ENCODE measurements at places on chromosomes 2 and 18. TPM values are rescaled to one million over a fixed set of nuclear protein-coding genes. Genes with fewer than 3 reads are reported as not detected.

DNA sequence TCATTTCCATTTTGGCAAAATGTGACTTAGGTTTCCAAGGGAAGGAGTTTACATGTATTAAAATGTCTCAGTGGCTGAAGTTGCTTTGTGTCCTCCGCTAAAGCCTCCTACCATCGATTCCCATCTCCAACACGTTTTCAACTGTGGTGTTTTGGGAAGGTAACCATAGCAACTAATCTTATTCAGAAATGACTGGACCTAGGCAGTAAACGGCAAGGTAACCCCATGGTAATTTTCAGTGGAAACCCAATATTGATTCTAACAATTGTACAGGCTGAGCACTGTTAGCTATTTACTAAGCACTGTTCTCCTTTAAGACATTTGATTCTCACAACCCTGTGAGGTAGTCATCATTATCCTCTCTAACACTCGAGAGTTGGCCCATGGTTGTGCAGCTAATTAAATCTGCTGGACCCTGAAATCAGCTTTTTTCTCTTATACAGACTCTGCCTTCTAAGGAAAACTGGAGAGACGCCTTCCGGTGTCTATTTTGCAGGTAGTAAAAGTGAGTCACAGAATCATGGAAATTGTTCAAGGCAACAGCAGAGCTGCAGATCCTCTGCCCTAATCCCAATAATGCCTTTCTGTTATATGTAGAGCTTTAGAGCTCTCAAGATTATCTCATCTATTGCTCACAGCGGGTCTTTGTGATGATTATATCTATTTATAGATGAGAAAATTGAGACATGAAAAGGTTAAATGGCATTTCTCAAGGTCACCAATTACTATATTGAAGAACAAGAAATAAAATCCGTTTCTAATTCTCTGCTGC is 36.2 kb downstream of the FASTKD2 start:
- no peak for DNase-seq

GRCh38 chr2:76455910-76456309 is 745.2 kb upstream of the GCFC2 start:
- no peak for DNase-seq

- DNase-seq: no peak
Measured at GRCh38 chr2:231457101-231457500, 7.2 kb downstream of the NCL start.

DNA sequence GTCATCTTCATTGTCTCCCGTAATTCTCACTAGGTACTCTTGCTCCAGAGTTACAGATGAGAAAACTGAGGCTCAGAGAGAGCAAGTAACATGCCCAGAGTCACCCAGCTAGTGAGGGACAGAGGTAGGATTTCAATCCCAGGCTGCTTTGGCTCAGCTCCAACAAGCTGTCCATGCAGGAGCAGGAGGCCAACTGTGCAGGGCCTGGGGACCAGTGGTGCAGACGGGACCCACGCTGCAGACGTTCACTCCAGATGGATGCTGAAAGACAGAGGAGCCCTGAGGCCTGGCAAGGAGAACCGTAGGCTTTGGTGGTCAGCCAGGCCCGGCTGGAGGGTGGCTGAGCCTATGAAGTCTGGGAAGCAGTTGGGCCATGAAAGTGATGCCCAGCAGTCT is 102.6 kb downstream of the MCFD2 start:
- DNase-seq: no peak

- no peak for DNase-seq
Measured at GRCh38 chr2:206482633-206483032, 39.3 kb downstream of the ADAM23 start.

GRCh38 chr2:127637725-127638252 is 8.2 kb upstream of the GPR17 start:
- no peak for DNase-seq

DNA sequence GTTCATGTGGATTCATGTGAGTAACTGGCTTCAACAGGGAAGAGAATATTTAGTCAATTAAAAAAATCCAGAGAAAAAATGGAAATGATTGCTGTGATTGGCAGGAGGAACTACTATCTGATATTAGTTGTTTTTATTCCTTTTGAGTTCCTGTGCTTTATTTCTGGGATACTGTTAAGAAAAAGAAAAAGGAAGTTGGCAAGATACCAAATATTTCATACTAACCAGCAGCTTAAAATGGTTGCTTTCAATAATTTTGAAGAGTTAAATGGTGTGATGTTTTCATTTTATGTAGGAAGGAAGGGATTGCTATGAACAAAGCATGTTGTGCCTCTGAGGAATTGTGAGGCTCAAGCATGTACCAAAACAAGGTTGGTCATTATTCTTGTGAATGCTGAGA is 8.1 kb upstream of the MTX2 start:
- DNase-seq: no peak

DNA sequence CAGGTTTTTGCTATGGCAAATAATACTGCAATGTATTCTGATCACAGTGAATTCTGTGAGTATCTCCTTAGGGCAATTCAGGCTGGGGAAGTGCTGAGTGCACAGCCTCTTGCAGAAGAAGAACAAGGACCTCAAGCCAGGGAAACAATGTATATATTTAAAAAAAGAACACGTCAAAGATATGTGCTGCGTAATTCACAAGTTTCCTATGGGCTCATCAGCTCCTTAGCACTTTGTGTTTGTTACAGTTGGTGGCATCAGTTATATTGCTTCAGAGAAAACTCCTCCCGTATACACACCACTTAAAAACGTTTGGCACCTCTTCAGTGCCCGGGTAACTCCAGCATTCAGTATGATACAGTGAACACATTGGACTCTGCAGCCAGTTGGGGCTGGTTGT is 16.5 kb upstream of the MARCO start:
- DNase-seq: no peak

- DNase-seq: no peak
Measured at GRCh38 chr2:86603905-86604304, 19.8 kb downstream of the RNF103 start.

- no peak for DNase-seq
Measured at GRCh38 chr2:150643114-150643725, 155.8 kb upstream of the RND3 start.

- no peak for DNase-seq
Measured at GRCh38 chr2:75870651-75871137, 160.0 kb upstream of the GCFC2 start.

GRCh38 chr2:47595687-47596086 is 187.3 kb upstream of the MSH6 start:
- DNase-seq: no peak

- DNase-seq: no peak
Measured at GRCh38 chr2:63484901-63485300, 103.4 kb downstream of the WDPCP start.

- DNase-seq: peak; percentile 87
Measured at GRCh38 chr2:96507957-96508520, 2.9 kb upstream of the NEURL3 start.

- DNase-seq: no peak
Measured at GRCh38 chr18:13433685-13434084, 215.1 kb downstream of the LDLRAD4 start.

DNA sequence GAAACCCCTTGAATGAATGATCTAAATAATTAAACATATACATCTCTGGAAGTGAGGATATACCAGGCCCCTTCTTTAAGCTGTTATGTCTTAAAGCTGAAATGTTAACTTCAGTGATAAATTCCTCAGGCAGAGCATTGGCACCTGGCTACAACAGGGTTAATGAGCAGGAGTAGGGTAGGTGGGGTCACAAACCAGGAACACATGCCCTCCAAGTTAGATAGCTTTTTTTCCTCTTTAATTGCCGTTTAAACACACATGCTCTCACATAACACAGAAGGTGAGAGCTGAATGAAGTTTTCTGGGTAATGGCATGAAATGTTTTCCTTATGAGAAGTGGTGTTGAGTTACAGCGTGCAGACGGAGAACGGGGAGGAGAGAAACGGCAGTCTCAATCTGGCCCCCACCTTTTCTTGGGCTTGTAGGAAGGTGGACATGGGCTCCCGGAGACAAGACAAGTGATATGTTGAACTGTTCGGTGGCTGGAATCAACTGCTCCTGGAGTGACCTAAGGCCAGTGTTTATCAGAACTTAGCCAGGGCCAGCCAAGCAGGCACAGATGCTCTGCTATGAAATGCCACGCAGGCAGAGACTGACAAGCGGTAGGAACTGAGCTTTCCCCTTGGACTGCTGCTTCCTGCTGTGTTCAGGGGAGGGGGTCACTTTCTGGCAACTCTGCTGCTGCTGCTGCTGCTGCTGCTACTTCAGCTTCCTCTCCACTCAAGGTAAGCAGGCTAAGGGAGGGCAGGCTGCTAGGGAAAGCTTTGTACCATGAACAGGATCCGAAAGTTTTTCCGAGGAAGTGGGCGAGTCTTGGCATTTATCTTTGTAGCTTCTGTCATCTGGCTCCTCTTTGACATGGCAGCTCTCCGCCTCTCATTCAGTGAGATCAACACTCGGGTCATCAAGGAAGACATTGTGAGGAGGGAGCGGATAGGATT is at the start of gene GALNT5:
Gene GALNT5, plus strand, starts transcription at position 394 of the 941 bp plus-strand sequence. Its CDS starts 378 bp downstream, at position 772.
- DNase-seq: peak; percentile 56

DNA sequence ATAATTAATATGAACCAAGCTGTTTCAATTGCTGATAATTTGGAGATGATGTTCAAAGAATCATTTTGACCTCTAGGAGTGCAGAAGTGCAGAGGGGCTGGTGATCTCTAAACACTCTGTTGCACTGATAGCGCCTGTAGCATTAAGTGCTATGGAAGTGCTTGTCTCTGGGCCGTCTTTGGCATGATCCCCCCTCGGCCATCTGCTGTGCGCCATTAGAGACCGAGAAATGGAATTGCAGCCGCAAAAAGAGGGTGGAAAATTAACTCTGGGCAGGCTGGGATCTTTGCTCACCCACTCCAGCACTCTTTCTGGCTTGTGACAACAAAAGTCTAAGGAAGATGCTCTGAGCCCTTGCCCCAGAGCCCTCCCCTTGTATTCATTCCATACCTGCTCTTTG is 23.4 kb downstream of the AKAIN1 start:
- no peak for DNase-seq

DNA sequence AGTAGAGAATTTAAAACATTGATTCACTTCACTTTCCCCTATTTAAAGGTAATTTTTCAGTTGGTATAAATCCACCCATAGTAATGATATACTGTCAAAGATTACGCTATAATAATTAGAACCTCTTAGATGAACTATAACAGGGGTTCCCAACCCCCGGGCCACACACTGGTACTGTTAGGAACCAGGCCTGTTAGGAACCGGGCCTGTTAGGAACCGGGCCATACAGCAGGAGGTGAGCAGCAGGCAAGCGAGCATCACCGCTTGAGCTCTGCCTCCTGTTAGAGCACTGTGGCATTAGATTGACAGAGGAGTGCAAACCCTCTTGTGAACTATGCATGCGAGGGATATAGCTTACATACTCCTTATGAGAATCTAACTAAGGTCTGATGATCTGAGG is 34.0 kb upstream of the CD302 start:
- DNase-seq: no peak

DNA sequence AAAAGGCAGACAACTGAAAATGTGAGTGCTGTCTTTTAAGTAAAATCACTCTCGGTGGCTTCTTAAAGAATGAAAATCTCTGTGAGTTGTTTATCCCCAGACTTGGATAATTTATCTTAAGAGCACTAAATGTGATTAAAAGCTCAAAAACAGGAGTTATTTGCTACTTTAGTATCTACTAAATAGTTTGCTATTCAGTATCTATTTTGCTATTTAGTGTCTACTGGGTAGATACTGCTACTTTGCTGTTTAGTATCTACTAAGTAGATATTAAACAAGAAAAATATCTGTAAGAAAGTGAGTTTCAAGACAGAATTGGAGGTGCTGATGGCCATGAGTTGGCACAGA is 1.4 kb upstream of the KCNG3 start:
- no peak for DNase-seq

DNA sequence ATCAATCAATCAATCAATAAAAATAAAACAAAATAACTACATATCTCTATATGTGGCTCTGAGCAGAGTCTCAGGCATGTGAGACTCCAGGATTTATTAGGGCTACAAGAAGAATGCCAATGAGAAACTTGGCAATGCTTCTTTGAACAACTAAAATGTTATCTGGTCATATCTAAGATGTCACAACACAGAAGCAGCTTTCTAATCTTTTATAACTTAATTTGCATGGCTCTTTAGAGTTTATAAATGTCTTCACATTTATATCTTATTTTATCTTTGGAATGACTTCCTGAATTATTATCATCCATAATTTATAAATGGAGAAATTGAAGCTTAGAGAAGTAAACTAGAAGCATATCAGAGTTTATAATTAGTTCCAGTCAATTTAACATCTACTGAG is 14.9 kb upstream of the MAP4K3 start:
- DNase-seq: no peak

- DNase-seq: no peak
Measured at GRCh38 chr2:10407432-10407831, 40.7 kb downstream of the ODC1 start.

Gene PSMA8
- not detected for total RNA-seq

Gene CERS6
- 27.4 TPM for total RNA-seq

Gene LRATD1
- 157 TPM for total RNA-seq

Gene UBE2E3
- 48.3 TPM for total RNA-seq

Gene TNFAIP6
- 2.3 TPM for total RNA-seq

Gene CD302
- total RNA-seq: 16.0 TPM

Gene REG3A
- not detected for total RNA-seq

Gene SULT1C4
- total RNA-seq: 4.1 TPM

Gene ZNF519
- total RNA-seq: 7.4 TPM

Gene THAP4
- 67.3 TPM for total RNA-seq

Gene LRP2
- total RNA-seq: not detected

Gene VWA3B
- total RNA-seq: 1.2 TPM

Data from mucosa of descending colon (tissue), 3 donors.